ENCODE measurements at places on chromosomes 6 and 20.

- DNase-seq: no peak
These were observed 111.2 kb upstream of the SUPT3H start for GRCh38 chr6:45488889-45489288.

- DNase-seq: no peak
These were observed 846 bp downstream of the ZSCAN31 start for GRCh38 chr6:28335040-28335563.

DNA sequence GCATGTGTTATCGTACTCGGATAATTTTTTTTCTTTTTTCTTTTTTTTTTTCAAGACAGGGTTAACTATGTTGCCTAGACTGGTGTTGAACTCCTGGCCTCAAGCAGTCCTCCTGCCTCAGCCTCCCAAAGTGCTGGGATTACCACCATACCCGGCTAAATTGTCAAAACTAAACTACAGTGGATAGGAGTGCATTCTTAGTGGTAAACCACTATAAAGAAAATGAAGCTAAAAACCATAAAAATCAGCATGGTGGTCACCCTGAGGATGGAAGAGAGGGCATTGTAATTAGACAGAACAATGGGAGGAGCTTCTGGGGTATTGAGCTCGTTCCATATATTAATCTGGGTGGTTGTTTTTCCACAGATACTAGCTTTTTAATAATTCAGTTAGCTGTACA is 6.2 kb upstream of the ZNF318 start:
- DNase-seq: no peak

DNA sequence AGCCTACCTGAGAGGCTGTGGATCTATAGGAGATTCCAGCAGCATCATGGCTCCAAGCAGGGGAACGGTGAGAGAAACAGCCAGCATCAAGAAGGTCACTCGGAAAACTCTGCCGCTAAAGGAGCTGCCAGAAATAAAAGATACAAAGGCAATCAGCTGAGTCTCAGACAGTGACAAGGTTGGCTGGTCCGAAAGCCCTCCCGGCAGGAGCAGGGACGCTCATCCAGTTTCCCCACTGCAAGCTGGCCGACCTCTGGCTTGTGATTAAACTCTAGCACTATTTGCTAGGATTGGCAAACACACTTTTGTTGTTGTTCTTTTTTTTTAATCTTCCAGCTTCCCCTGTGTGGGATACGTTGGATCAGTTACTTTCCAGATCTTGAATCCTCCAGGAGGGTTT is 8.7 kb downstream of the APMAP start:
- no peak for DNase-seq

GRCh38 chr20:10415013-10415650 is 18.9 kb downstream of the MKKS start:
- no peak for DNase-seq

All from stimulated activated CD4-positive, alpha-beta T cell treated with anti-CD3 and anti-CD28 coated beads, TNF-alpha, amount 100 ng/mL, for 1 hour (primary cell).